ENCODE measurements at places on chromosomes 4 and X.
A peak's percentile ranks its signal among the peaks of the same experiment; 100 is the strongest.

GRCh38 chr4:76803522-76803921 is 94.4 kb downstream of the SOWAHB start:
- peak; percentile 97 for DNase-seq

GRCh38 chr4:30957706-30958105 is 237.5 kb downstream of the PCDH7 start:
- no peak for DNase-seq

GRCh38 chr4:55021214-55021613 is 104.2 kb downstream of the KDR start:
- DNase-seq, result no peak

DNA sequence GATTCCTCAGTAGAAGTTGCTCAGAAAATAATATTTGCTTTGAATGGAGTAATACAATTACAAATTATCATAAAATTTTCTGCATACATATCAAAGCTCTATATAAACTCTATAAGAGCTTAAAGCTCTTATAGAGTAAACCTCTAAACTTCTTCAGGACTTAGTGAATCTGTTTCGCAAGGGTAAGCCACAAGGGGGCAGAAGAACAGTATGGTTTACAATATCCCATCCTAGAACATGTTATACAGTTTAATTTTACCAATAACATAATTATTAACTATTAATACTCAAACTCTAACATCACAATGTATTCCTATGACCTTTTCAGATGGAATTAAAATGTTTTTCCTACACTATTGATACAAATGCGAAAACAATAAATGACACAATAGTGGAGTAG is 33.8 kb upstream of the SPANXN1 start:
- peak; percentile 1 for DNase-seq

GRCh38 chrX:27236681-27237080 is 226.5 kb downstream of the PPP4R3C start:
- DNase-seq, result no peak

DNA sequence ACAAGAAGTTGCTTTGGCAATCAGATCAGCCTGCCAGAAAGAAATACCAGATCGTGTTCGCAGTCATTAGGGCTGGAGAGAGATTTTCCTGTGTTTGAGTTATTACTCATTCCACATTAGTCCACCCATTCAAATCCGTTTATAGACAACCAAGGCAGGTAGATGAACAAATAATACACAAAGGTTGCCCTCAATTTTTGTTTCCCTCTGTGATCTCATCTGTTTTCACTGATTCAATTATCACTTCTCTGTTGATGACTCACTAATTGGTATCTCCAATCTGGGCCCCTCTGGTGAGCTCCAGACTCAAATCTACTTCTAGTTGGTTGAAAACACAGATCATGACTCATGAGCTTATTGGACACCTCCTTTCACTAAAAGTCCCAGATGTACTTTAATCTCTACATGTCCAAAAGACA is 54.5 kb downstream of the CHM start:
- DNase-seq, result peak; percentile 58

DNA sequence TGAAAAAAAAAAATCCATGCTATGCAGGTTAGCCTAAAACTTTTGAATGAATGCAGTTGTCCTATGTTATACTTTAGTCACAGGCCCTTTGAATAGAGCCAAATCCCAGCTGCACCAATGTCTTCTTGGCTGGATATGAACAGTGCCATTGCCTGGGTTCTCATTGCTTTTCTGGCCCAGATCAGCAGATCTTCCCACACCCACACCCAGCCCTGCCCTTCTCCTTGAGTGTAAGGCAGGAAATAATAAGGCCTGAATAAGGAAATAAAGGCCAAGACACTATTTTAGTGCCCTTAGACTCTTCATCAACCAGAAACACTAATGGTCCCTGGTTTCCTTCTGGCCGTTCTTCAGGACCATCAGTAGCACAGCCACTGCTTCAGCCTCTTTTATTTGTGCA is 66.6 kb downstream of the USP38 start:
- DNase-seq, result peak; percentile 23

- no peak for DNase-seq
These were observed 149.2 kb downstream of the CFAP299 start for GRCh38 chr4:80484712-80485111.

DNA sequence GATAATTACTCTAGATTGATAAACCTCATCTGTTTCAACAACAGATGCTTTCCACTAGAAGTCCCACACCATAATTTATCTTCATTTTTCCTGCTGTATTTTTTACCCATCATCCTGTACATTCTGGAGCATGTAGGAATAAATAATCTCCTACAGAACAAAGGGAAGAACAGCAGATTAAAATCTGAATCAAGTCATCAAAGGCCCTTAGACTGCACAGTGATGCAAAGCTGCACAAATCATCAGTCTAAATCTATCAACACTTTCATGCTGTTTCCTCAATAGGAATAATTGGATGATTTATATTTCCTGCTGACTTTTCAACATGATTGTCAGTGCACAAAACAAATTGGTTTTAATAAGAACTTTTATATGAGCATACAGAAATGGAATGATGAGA is 1143.9 kb downstream of the STIM2 start:
- no peak for DNase-seq

DNA sequence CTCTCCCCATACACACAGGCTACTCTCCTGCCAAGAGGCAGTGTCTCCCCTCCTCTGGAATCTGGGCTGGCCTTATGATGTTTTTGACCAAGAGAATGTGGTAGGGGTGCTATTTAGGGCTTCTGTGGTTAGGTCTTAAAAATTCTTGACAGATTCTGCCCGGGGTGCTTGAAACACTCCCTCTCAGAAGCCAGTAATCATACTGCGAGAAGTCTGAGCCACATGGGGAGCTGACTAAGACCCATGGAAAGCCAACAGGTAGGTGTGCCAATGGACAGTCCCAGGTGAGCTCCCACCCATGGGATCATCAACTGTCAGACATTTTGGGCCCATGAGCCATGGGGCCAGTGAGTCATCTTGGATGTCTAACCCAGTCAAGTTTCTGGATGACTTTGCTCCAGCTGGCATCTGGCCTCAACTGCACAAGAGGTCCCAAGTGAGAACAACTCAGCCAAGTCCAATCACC is 315.7 kb downstream of the FBXW7 start:
- DNase-seq, result peak; percentile 74

- peak; percentile 51 for DNase-seq
These were observed 296.0 kb upstream of the HS3ST1 start for GRCh38 chr4:11724731-11725130.

All from epithelial cell of esophagus (primary cell).